ENCODE measurements at places on chromosomes 6 and 20.
A peak's percentile ranks its signal among the peaks of the same experiment; 100 is the strongest.

DNA sequence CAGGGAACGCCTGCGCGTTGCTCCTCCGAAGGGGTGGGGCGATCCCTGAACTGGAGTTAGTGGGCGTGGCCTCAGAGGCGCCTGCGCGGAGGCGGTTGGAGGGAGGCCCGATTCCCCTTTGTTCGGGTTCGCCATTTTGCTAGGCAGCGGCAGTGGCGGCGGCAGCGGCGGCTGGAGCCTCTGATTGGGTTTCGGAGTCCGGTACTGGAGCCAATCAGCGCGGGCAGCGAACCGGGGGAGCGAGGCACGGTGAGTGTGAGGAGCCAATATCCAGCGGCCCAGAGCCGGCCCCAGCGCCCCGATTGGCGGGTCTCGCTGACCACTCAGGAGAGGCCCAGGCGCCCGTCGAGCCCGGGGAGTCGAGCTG is at the start of gene NFYA:
TSS of gene NFYA (plus strand) at position 139 of the 367 bp plus-strand sequence. CDS start 6,116 bp downstream, outside the sequence.
- no peak for DNase-seq

GRCh38 chr6:151087861-151088598 is 151.7 kb upstream of the AKAP12 start:
- DNase-seq = no peak

DNA sequence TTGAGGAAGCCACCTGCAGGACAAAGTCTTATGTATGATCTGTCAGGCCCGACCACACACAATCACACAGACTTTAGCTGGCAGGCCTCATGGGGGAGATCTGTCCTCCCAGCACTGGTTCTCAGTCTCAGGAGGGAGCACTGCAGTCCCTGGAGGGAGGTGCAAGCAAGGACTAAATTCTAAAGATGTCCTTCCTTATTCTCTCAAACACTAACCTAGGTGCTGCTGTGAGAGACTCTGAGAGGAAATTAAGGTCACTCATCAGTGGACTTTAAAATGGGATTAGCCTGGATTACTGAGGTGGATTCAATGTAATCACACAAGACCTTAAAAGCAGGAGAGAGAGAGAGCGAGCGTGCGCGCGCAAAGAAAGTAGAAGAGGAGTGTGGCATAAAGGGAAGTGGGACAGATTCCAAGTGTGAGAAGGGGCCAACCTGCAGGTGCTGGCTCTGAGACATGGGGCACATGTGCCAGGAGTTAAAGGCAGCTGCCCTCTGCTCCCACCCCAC is 14.3 kb downstream of the GLO1 start:
- no peak for DNase-seq

- no peak for DNase-seq
Observed at GRCh38 chr6:20148433-20148832, 63.8 kb downstream of the MBOAT1 start.

- DNase-seq = no peak
Observed at GRCh38 chr6:24865161-24865560, 66.4 kb upstream of the ARMH2 start.

DNA sequence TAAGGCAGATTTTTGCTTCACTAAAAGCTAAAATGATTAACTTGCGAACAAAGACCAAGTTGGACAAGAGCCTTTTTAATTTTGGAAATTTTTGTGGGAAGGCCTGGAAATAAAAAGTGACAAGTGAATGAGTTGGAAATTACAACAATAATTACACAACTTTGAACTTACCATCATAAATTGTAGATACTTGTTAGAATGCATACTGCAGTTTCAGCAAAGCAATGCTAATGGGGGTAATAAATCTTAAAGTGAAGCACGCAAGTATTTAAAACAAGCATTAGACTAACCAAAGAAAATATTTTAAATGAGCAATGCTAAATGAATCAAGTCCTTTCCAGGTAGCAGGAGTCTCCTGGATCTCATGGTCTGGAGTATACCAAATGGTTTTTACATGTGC is 83.2 kb upstream of the EYA4 start:
- DNase-seq = no peak

- DNase-seq = no peak
Observed at GRCh38 chr6:169880516-169880915, 129.1 kb downstream of the ERMARD start.

- no peak for DNase-seq
Observed at GRCh38 chr6:44965708-44966107, 362.4 kb upstream of the RUNX2 start.

GRCh38 chr6:85047818-85048217 is 283.4 kb upstream of the TBX18 start:
- DNase-seq = no peak

GRCh38 chr6:71902261-71902660 is 15.9 kb downstream of the RIMS1 start:
- DNase-seq = no peak

GRCh38 chr6:38413102-38413800 is 226.5 kb downstream of the BTBD9 start:
- no peak for DNase-seq

- DNase-seq = no peak
Observed at GRCh38 chr6:24415753-24416152, 13.0 kb downstream of the MRS2 start.

DNA sequence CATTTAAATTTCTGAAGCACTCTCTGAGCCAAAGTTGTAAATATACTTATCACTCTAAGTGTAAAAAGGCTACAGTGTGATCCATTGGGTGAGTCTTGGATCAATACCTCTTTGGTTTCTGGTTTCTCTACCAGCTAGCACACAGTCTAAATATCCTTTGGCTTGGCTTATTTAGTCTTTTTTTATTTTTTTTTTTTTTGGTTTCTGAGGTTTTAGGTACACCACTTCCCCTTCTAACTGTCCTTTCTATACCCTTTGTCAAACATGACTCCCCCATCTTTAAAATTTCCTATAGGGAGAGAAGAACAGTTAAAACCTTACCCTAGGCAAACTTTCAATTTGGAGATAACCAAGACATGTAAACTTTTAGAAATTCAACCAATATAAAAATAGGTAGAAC is 379.0 kb downstream of the PHF3 start:
- DNase-seq = no peak

GRCh38 chr6:110566346-110567125 is 90.1 kb upstream of the SLC22A16 start:
- no peak for DNase-seq

GRCh38 chr6:119874381-119874780 is 524.8 kb upstream of the MAN1A1 start:
- DNase-seq = no peak

DNA sequence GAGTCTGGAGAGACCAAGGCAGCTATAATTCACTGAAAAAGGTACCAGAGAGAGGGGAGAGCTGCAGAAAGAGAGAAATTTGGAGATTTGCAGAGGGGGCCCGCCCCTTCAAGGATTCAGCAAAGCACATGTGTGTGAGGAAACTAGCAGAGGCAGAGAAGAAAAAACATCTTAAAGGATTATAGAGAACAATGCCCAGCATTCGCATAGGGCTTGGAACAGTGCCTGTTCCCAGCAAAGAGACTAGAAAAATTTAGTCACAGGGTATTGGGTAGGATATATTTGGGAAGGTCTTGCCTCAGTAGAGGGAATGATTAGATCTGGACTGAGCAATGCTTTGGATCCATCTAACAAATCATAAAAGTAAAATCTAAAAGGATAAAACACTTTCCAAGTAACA is 44.0 kb downstream of the SRPK1 start:
- DNase-seq = no peak

- no peak for DNase-seq
Observed at GRCh38 chr6:170370416-170370815, 63.9 kb downstream of the FAM120B start.

DNA sequence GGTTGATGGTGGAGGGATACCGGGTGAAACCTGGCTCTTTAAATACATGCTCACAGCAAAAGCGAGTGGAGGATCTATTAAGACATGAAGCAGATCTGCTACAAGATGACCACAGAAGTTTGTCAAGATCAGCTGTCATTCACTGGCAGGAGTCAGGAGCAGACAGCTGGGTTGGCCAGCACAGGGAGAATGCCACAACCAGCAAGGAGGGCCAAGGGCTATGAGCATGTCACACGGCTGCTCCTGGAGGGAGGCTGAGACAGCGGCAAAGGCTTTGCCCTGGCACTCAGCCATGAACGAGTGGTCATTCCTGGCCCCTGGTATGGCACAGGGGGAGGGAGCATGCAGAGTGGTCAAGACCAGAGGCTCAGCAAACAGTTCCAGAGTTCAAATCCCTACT is 77.6 kb downstream of the POPDC3 start:
- no peak for DNase-seq

- DNase-seq = no peak
Observed at GRCh38 chr20:34798871-34799270, 26.6 kb downstream of the NCOA6 start.

GRCh38 chr20:58237318-58238132 is 9.1 kb upstream of the ANKRD60 start:
- DNase-seq = no peak

GRCh38 chr6:143575440-143575839 is 63.9 kb upstream of the FUCA2 start:
- peak; percentile 25 for DNase-seq

DNA sequence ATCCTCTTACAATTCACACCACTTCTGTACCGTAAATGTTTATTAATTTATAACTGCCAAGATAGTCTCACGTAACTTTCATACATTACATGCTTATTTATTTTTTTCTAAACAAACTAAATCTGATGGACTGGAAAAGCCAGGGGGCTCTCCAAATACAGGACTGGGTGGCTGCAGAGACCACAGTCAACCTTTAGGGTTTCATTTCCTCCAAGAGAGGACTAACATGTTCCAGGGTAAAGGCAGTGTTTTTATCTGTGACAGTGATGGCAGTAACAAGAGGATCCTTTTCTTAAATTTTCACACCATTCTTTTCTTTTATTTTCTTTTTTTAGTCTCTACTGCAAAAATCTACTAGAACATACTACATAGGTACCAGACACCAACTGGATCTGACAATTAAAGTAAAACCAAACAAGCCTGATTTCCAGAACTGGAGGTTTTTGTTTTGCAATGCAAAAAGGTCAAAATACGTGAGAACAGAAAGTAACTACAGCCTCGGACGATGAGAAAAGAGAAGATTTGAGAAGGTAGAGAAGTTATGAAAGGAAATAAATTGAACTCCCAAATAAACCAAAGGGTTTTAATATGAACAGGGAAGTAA is 1.2 kb downstream of the LMBRD1 start:
- no peak for DNase-seq

DNA sequence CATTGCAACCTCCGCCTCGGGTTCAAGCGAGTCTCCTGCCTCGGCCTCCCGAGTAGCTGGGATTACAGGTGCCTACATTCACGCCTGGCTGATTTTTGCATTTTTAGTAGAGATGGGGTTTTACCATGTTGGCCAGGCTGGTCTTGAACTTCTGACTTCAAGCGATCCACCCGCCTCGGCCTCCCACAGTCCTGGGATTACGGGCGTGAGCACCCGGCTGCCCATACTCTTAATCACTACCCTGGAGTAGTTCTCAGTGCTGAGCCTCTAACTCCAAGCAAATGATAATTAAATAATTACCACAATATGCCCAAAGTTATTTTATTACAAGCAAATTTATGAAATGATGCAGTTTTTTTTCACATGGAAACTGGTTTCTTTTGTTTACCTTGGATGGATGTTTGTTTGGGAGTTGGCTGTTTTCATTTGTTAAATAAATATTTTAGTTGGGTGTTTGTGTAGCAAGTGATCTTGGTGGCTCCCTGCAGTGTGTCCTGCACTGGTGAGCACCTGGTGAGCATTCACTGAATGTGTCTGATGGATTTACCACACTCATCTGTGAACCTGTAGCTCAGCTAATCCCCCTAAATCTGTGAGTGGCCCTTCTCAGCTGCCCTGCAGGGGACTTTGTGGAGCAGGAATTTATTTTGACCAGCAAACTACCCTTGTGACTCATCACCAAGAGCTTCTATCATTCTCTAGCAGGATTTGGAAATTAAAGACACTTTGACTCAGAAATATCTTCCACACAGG is 36.9 kb downstream of the UTRN start:
- no peak for DNase-seq

DNA sequence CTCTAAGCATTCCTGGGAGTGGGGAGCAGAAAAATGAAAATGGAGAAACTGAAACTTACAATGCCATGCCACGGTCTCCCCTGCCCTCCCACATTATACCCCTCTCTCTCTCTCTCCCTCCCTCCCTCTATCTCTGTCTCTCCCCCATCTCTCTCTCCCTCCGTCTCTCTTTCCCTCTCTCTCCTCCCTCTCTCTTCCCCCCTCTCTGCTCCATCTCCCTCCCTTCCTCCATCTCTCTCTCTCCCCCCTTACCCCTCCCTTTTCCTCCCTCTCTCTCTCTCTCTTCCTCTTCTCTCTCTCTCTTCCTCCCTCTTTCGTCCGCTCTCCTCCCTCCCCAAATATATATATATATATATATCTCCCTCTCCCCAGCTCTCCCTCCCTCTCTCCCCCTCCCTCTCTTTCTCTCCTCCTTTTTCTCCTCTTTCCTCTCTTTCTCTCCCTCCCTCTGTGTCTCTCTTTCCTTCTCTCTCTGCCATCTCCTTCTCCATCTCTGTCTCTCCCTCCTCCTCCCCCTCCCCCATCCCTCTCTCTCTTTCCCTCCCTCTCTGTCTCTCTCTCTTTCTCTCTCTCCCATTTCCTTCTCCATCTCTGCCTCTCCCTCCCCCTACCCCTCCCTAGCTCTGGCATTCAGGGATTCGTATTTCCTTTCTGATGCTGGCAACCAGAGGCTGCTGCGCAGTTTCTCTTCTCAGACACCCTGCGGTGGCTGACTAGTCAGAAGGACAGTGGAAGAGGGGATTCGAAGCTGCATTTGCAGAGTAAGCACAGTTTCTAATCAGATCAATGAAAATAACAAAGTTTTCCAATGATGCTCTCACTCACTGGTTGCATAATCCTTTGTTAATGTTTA is 13.9 kb upstream of the VAPB start:
- no peak for DNase-seq

- DNase-seq = no peak
Observed at GRCh38 chr6:152941746-152942145, 41.1 kb downstream of the FBXO5 start.

GRCh38 chr6:134866563-134866962 is 83.3 kb downstream of the ALDH8A1 start:
- DNase-seq = no peak

- no peak for DNase-seq
Observed at GRCh38 chr20:18541741-18542140, 25.5 kb upstream of the SMIM26 start.

DNA sequence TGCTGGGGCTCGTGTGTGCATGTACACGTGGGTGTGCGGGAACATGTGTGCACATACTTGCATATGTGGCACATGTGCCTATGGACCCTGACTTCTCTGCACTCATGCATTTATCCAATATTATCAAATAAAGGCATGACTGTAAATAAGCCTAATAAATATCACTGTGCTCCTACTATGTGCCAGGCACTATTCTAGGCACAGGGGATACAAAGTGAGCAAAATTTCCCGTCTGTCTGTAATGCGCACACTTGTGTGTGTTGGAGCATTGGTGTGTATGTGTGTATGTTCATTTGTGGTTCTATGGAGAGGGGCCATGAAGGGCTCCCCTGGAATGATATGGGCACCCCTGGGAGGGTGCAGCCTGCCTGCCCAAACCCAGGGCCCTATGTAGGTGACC is 41.9 kb downstream of the ITPR3 start:
- DNase-seq = no peak

DNA sequence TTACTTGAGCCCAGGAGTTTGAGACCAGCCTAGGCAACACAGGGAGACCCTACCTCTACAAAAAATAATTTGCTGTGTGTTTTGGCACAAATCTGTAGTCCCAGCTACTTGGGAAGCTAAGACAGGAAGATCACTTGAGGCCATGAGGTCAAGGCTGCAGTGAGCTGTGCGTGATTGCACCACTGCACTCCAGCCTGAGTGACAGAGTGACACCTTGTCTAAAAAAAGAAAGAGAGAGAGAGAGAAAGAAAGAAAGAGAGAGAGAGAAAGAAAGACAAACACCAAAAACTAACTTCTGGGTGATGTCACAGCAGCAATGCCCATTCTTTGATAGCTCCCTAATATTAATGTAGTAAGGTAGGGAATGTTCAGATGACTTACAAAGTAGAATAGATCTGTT is 20.4 kb downstream of the USP49 start:
- no peak for DNase-seq
